Fibroblast of skin of scalp (primary cell): ENCODE measurements at places on chromosomes 5 and 9.

- no peak for DNase-seq
Observed at GRCh38 chr9:126860757-126861466, 473 bp downstream of the ZBTB34 start.

GRCh38 chr9:7823651-7824050 lies 24.1 kb upstream of the DMAC1 start:
- DNase-seq, result no peak

DNA sequence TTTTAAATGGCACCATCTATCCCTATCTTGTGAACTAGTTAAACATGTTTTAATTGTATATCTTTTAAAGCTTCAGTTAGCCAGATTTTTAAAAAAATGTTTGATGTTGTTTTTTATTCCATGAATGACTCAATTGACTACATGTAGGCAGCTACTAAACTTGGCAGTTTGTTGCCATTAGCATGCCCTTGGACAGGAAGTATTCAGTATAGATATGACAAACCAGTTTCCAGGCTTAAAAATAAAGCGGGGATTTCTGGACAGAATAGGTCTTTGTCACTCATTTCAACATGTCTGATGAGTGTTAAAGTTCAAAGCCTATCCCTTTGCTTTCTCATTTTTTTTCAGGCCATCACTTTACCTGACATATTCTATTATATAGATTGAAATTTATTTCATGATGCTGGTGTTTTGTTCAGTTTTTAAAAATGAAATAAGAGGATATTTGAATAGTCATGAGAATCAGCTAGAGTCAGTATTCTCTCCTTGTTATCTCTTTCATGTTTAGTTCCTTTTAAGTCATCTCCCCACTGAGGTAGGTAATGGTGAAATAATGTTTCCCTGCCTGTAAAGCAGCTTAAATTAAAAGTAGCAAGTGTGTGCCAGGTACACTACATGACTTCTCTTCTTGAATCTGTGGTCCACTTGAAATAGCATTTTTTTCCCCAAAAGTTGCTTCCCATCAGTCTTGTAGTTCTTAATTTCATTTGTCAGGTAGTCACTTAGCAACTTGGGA lies 11.9 kb downstream of the TNFAIP8 start:
- peak; percentile 20 for DNase-seq

DNA sequence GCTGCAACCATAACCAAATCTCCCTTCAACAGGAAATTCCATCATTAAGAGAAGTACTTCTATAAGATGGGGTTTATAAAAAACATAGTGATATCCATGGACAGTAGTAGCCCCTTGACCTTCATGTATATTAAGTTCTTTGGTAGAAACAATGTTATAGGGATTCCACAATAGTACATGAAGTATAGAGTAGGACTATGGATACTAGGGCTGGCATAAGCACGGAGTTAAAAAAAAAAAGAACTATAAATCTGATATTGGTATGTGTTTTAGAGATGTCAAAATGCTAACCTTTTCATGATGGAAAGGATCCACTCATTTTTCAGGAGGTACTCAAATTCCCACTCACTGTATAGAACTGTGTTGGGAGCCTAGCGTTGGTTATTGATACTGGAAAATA lies 337.6 kb downstream of the FGF10 start:
- no peak for DNase-seq

DNA sequence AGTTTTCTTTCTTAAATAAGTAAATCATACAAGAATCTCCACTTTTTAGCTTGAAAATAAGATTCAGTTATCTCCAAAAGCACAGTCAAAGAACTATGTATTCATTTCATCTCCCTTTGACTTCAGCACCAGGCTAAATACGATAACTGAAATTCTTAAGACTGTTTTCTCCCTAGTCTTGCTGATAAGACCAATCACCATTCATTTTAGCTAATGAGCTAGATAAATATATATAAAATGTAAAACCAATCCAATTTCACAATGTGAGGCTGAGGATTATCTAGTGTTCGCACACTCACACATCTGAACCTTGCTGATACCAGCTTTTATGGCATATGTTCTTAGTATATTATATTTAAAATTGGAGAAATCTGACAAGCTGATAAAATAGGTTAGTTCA lies 17.3 kb upstream of the ZNF622 start:
- DNase-seq, result no peak

GRCh38 chr9:137150617-137151457 lies 11.9 kb downstream of the GRIN1 start:
- DNase-seq, result peak; percentile 46

- no peak for DNase-seq
Observed at GRCh38 chr9:31142456-31142855, 1242.0 kb upstream of the ACO1 start.

- no peak for DNase-seq
Observed at GRCh38 chr5:167413506-167413905, 877.9 kb upstream of the WWC1 start.

- DNase-seq, result no peak
Observed at GRCh38 chr5:50726475-50727148, 60.2 kb downstream of the PARP8 start.

DNA sequence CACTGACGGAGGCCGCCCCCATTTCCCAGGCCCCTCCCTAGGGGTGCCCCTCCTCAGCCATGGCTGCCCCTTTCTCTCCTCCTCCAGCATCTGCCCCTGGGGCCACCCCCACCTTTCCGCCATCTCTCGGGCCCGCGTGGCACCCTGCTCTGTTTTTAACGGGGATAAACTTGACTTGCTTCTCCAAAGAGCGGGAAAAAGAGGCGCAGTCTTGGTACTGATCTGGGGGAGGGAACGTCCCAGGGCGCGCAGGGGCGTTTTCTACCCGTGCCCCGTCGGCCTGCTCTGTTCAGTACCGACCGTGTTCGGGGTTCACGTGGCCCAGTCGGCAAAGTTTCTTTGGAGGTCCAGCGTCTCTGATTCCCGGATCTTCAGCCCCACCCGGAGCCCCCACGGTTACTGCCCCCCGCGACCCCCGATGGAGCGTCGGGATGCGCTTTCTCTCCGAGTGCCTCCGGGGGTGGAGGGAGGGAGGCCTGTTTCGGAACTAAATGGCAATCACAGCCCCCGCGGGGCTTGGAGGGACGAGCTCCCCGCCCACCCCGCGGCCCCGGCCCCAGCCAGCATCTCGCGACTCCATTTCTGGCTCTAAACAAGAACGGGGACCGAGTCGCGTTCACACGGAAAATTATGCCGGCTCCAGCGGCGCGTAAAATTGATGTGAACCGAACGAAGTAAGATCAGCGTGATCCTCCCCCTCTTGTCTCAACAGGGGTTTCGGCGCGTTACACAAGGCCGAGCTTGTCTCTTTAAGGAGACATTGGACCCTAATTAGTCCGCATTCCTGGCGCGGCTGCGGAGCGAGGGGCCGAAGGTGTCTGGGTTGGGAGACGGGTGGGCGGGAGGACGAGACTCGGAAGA lies 1.1 kb upstream of the TLE4 start:
- DNase-seq, result peak; percentile 77

GRCh38 chr9:115127191-115127817 lies 9.3 kb upstream of the TNC start:
- peak; percentile 91 for DNase-seq

DNA sequence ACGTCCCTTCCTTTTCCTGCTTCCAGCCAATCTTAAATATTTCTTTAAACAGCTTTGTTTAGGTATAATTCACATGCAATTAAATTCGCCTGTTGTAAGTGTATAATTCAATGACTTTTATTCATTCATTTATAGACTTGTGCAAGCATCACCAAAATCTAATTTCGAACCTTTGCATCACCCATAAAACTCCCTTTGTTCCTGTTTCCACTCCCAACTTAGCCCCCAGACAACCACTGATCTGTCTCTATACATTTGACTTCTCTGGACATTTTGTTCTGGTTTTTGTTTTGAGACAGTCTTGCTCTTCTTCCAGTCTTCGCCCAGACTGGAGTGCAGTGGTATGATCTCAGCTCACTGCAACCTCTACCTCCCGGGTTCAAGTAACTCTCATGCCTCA lies 71.5 kb downstream of the NR6A1 start:
- no peak for DNase-seq

DNA sequence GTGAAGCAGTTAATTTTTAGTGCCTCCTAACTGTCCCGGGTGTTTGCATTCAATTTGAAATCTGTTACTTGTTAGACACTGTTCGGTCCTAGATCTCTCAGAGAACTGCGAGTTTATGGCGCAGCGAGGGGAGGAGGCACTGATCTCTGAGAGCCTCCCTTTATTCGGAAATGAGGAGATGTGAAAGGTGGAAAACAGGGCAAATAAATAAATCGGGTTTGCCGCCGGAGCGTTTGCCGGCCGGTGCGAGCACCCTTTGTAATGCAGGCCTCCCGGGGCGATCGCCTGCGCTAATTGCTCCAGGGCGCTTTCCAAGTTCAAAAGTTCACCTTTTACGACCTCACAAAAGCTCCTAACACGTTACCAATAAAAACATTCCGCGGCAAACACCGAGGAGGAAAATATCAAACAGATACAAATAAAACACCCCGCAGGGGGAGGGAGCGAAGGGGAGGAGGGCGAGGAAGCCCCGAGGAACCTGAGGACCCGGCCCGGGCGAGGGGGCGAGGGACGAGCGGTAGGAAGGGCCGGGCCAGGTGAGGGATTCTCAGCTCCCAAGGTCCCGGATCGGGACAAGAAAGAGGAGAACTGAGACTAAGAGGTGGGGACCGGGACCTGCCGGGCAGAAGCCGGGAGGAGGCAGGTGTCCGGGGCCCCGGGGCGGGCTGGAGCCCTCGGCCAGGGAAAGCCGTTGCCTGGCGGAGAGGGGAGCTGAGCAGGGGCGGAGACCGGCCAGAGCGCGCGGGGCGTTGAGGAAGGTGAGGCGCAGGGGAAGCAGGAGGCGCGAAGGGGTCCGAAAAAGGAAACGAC lies 1.4 kb downstream of the NR6A1 start:
- no peak for DNase-seq

DNA sequence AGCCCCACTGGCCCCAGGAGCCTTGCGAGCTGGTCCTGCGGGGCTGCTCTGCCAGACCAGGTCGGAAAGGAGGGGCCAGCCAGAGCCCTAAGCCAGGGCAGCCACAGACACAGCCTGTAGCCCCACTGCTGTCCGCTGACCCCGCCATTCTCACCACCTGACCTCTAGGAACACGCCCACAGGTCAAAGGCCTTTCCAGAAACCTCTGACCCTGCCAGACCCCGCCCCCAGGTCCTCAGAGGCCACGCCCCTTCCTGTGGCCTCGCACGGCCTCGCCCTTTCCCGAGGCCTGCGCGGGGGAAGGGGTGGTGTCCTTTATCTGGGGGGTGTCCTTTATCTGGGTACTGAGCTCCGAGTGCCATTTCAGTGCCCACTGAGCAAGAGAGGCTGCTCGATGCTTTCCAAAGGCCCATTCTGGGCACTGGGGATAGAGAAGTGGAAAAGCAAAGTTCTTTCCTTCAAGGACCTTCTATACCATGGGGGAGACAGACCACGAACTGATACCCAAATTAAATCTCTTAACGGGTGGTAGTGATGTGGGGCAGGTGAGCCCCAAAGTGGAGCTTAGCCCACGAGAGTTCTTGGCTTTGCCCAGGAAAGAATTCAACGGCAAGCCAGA lies 46.5 kb downstream of the P4HA2 start:
- DNase-seq, result no peak

DNA sequence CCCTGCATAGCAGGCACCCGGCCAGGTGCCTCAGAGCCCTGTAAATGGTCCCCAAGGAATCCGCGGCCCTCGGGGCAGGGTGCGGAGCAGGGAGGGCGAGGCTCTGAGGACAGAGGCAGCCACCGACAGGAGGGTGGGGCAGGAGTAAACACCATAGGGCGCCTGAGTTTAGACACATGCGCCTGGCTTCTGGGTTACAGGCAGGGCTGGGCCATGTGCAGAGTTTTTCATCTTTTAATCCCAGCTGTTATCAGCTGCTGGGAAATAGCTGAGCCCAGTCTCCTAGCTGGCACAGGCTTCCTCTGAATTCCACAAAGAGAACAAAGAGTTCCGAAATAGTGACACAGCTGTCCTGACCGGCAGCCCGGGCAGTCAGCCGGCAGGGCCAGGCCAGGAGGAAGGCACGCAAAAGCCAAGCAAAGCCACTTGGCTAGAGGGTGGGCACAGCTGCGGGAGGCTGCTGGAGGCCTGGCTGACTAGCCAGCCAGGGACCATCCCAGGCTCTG lies 98.9 kb upstream of the PHYKPL start:
- DNase-seq, result no peak
